Dermis microvascular lymphatic vessel endothelial cell (primary cell): ENCODE measurements at places on chromosomes 5 and 9.

- peak; percentile 84 for DNase-seq
Measured at GRCh38 chr5:59760785-59761348, 132.7 kb downstream of the PDE4D start.

DNA sequence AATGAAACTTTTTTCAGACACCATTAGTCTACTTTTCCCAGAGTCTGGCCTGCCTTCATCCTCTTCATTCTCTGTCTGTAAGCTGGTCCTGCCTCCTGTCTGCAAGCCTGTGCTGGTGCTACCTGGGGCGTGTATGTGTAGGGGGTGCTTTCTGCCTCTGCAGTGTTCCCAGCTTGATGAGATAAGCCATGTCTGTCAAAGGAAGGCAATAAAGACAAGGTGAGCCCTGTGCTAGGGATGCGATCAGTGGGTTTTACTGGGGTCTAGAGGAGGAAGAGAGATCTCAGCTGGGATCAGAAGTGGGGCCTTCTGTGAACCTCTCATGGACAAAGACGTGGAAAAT is 78.0 kb upstream of the TGFBR1 start:
- no peak for DNase-seq

GRCh38 chr9:77819657-77820056 is 171.5 kb upstream of the GNA14 start:
- DNase-seq: no peak

DNA sequence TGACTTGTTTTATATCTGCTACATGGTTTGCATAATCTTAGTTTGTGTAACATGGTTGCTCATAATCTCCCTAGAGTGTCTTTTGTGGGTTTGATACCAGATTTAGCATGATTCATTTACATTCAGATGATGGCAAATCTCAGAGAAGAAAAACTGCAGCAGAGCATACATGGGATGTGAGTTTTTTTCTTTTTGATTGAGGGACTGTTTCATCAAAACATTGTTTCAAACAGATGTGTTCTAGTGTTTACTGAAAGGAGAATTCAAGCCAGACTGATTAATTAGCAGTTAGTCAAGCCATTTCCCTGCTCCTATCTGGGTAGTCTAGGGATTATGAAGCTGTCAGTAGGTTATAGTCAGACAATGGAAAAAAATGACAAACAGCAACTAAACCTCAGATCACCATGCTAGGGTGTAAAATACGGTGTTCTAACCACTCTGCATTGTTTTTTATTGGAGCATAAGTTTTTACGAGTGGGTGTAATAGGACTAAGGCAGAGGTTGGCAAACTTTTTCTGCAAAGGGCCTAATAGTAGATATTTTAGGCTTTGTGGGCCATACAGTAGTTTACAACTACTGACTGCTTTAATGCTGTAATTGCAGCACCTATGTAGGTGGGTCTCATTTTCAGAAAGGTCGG is 10.5 kb upstream of the GDNF start:
- no peak for DNase-seq

- no peak for DNase-seq
Measured at GRCh38 chr5:124755565-124755964, 9.1 kb upstream of the ZNF608 start.

GRCh38 chr9:84466580-84467285 is 126.2 kb upstream of the SLC28A3 start:
- no peak for DNase-seq

DNA sequence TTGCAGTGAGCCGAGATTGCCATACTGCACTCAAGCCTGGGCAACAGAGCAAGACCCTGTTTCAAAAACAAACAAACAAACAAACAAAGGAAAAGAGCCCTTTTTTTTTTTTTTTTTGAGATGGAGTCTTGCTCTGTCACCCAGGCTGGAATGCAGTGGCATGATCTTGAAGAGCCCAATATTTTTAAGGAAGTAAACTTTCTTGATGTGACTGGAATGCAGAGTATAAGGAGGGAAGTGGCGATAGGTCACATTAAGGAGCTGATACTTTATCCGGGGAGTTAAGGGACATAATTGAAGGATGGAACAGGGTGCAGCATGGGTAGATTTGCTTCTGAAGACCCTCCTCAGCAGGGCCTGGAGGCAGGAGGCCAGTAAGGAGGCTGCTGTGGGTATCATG is 13.0 kb downstream of the NAIF1 start:
- DNase-seq: no peak

DNA sequence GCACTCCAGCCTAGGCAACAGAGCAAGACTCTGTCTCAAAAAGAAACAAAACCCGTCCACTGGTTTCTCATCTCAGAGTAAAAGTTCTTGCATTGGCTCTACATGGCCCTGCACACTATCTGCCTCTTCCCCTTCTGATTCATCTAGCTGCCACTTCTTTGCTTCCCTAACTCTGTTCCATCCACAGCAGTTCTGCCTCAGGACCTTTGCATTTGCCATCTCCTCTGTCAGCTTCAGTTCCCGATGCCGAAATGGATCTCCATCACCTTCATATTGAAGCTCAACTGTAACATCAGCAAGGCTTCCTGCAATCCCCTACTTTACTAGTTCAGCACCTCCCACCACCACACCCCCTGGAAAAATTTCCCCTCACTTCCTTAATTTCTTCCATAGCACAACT is 1.2 kb upstream of the PIGO start:
- DNase-seq: no peak

GRCh38 chr9:121883281-121884056 is 209.6 kb downstream of the TTLL11 start:
- DNase-seq: no peak

DNA sequence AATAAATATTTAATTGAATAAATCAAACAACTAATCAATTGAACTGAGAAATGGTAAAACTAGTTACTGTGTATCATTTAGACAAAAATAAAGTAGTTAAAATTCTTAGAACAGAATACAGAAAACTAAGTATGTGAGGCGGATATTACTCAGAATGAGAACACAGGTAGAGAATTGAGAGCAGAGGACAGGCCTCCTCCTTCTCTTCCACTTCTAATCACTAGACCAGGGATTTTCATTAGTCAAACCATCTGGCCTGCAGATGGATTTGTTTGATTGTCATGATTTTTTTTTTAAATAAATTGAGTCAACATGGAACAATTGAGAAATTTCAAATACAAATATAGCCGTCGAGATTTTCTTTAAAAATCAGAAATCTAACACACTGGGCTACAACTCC is 198.6 kb upstream of the HMHB1 start:
- DNase-seq: no peak

- no peak for DNase-seq
Measured at GRCh38 chr5:160835818-160836528, 16.0 kb downstream of the ATP10B start.

DNA sequence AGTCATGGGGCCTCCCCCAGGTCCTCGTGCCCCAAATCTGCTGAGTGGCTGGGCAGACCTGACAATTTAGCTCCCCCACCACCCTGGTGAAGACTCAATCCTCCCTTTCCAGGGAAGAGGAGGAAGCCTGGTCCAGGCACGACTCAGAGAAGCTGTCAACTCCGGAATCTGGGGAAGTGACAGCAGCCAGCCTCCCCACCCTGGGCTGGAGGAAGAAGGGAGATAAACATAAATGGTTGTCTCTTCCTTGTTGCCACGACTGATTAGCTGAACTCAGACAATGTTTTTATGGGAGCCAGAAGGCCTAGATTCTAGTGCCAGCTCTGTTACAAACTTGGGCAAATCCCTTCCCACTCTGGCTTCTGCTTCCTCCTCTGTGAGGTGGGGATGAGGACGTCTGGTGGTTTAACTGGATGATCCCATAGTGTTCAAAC is 15.4 kb downstream of the CCDC69 start:
- DNase-seq: no peak

DNA sequence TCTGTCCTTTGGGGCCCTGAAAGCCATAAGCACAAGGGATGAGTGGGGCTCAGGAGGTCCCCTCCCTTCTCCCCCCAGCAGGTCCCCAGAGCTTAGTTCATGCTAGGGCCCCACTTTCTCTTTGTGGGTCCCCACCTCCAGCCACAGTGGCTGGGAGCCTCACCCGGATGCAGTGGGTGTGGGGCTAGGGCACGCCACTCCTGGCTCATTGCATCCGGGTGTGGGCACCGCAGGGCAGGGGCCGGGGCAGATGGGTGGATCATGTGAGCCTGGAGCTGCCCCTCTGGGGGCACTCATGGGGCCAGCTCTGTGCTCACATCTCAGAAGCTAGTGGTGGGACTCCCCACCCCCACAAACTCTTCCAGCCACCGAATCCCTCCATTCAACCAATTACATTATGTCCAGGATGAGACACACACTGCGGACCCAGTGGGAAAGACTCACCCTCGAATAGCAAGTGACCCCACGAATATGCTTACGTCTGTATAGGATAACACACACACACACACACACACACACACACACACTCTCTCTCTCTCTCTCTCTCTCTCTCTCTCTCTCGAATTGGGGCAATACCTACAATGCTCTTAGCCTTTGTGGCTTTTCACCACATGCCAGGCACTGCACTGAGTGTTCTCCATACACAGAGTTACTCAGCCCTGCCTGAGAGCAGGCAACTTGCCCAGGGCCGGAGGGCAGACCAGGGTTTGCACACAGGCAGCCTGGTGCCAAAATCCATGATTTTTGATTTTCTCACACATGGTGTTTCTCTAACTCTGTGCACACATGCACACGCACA is 16.8 kb upstream of the PHYKPL start:
- no peak for DNase-seq

DNA sequence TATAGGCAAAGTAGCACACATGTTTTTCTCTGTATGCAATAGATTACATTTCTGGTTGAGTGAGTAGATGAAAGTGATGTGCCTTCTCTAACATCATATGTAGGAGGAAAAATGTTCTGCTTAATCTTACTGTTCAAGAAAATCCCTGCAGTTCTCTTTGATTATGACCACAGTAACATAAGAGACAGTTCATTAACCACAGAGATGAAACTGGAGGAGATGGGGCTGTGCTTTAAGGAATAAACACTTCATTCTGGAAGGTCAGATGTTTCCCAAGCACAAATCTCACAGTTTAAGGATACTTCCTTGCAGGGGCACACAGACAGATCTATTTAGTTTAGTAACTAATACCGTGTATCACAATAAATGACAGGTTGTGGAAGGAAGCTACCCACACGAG is 150.2 kb downstream of the SEMA5A start:
- DNase-seq: no peak

GRCh38 chr5:62596096-62596495 is 17.5 kb downstream of the LRRC70 start:
- no peak for DNase-seq

- no peak for DNase-seq
Measured at GRCh38 chr9:106438928-106439327, 424.0 kb upstream of the ZNF462 start.

DNA sequence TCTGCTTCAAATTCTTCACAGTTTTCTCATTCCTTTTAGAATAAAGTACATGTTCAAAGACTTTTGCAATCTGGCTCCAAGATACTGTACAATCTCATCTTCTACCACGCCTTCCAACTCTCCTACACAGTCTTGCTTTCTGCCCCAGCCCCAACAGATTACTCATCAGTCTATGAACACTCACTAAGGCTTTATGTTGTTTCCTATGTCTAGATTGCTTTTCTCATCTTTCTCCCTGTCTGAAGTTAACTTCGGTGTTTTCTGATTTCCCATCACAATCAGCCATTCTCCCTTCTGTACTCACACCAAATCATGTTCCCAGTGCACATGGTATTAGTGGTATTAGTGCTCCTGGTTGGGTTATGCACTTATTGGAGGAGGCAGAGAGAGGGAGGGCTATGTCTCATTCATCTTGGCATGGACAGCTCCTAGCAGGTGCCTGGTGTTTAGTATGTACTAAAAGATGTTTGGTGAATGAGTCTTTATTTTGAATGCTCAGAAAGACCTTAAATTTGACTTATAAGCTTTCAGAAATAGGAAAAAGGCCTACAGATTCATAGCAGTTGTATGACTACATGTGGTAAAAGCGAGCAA is 44.0 kb upstream of the ZNF608 start:
- DNase-seq: no peak

GRCh38 chr5:23445573-23445972 is 61.8 kb upstream of the PRDM9 start:
- no peak for DNase-seq

DNA sequence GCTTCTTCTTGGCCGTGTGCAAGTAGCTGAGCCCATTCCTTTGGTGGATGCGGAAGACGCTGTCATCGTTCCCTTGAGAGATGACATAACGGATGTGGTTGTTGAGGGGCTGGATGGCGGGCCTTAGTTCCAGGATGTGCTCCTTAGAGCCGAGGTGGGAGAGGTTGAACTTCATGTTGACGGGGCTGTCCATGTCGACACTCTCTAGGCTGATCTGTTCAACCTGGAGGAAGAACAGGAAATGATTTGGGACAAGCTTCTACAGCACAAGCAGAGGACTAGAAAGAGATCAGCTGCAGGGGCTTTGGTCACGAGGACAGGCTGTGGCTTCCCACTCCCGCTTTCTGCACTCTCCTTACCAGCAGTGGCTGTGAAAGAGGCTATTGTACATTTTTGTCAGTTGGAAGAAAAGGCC is 176.0 kb downstream of the SLC12A2 start:
- no peak for DNase-seq

GRCh38 chr9:117169089-117169621 is 245.7 kb downstream of the ASTN2 start:
- no peak for DNase-seq

DNA sequence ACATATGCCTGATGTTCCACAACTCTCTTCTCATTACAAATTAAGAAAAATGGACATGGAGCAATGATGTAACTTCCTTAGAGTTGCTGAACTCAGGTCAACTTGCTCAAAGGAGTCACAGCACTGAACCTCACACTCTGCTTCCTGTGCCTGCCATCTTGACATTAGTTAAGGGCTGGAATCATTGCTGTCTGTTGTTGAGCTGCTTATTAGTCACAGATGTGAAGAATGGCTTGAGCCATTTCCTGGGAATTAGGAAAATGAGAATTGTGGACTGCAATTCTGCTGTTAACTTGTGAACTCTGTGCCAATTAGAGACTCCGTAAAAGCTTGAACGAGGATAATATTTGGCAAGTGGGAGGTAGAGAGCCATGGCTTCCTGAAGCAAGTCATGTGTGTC is 212.0 kb downstream of the ADAMTS12 start:
- no peak for DNase-seq

GRCh38 chr5:14675865-14676300 is 11.4 kb downstream of the OTULIN start:
- DNase-seq: no peak

GRCh38 chr9:113625486-113625885 is 162.0 kb downstream of the RGS3 start:
- DNase-seq: no peak

- DNase-seq: no peak
Measured at GRCh38 chr9:88072831-88073375, 65.4 kb downstream of the SPATA31C2 start.

GRCh38 chr9:77028478-77028877 is 9.0 kb downstream of the FOXB2 start:
- DNase-seq: no peak

GRCh38 chr9:91417602-91418214 is 5.9 kb downstream of the NFIL3 start:
- no peak for DNase-seq

DNA sequence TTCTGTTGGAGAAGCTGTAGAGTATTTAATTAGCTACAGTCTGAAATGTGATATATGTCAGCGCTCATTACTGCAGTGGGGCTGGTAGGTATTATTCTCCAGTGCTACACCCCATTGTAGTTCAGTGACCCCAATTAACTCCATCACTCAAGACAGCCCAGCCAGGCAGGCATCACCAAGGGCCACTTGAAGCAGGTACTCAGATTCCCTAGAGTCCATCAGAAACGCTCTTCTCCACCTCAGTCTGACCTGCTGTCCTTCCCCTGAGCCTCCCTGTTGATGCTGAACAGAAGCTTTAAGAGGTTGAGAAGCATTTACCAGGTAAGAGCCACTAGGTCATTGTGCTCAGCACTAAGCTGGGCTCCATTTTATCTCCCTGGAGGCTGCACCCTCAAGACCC is 71.8 kb downstream of the GALNT10 start:
- DNase-seq: no peak

- no peak for DNase-seq
Measured at GRCh38 chr9:6598249-6598725, 47.2 kb downstream of the GLDC start.
